ENCODE measurements at places on chromosomes 6 and 20.

DNA sequence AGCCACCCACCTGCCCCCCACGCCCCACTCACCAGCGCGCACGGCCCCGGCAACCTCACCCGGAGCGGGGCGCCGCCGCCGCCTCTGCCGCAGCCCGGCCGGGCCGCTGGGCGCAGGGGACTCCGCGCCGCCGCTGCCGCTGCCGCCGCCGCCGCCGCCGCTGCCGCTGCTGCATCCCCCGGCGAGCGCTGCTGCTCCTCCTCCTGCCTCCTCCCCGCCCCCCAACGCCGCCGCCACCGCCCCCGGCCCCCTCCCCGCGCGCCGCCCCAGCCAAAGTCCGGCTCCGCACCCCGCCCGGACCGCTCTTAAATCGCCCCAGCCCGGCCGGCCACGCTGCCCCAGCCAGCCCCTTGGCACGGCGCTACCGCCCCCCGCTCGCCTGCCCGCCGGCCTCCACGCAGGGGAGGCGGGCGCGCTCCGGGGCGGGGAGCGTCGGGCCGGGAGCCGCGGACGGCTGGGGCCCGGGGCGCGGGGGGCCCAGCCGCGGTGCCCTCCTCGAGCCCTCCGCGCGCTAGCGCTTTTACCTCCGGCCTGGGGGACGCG lies at the start of gene SULF2:
TSS of gene SULF2 (minus strand) at position 171 of the 543 bp plus-strand sequence. CDS start 28,118 bp downstream, outside the sequence.
- DNase-seq = no peak

GRCh38 chr6:104326173-104327001 lies 533.3 kb downstream of the HACE1 start:
- no peak for DNase-seq

DNA sequence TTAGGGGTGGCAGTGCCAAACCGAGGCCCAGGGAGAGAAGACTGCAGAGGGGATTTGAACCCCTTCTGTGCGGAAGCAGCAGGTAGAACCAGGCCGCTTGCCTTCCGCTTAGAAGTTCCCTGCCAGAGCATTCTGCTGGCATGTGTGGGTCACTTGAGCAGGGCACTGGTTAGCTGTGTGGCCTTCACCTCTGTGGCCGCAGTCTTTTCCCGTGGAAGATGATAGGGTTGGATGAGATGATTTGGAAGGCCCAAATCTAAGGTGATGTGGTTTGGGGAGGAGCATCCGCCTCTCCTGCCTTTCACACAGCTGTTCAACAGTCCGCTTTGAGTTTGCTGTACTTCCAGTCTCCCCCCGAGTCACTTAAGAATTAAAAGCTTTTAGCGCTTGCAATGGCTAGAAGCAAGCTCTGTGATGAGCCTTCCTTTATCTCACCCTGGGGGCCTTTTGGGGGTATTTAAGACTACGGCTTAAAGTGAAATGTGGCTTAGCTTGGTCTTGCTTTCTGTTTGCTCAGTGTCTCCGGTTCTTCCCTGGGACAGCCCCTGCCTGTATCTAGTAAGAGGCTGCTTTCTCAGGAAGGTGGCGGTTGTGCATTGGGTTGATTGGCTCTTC lies 743 bp downstream of the CMTR1 start:
- peak; percentile 67 for DNase-seq

- no peak for DNase-seq
Observed at GRCh38 chr6:51814418-51814817, 273.0 kb downstream of the PKHD1 start.

DNA sequence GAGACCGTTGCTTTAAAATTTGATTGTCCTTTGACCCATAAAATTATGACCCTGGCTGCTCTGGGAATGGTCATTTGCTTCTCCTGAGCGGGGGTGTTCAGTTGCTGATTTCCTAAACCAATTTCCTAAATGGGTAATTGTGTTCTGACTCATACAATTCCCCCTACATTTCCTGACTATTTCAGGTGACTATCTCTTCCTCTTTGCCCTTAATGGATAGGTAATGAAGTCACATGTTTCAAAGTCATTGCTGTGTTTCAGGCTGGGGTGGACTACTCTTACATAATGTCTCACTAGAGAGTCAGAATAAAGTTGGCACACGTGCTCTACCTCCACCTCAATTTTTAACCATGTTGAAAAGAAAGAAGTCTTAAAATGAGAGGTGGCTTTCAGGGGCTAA lies 109.8 kb downstream of the DOK5 start:
- DNase-seq = no peak

- no peak for DNase-seq
Observed at GRCh38 chr6:122246906-122247658, 152.4 kb upstream of the HSF2 start.

DNA sequence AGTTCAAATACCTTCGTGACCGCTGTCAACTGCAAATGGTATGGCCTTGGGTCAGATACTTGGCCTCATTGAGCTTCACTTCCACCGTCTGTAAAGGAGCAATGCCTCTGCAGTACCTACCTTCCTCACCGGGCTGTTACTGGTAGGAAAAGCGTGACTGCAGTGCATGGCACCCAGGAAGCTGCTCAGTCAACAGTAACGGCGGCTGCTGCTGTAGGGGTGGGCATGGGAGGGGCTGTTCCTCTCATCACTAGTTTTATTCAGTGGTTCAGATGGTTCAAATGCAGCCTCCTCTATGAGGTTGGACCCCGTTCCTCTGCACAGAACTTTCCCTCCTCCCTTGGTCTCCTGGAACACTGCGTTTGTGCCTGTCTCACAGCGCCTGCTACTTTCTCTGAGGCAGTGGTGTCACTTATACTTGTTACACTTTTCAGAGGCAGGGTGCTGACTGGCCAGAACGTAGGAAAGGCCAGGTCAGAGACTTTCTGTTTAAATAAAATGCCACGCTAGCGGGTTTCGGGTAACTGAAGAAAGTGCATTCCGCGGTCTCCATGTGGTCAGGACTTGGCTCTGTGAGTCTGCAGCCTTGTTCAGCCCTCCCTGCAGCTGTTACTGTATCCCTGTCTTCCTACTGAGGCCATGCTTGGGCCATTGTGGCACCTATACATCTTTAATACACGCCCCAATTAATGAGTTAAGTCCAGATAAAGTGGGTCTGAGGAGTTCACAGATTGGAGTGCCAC lies 279.6 kb downstream of the NRN1 start:
- no peak for DNase-seq

DNA sequence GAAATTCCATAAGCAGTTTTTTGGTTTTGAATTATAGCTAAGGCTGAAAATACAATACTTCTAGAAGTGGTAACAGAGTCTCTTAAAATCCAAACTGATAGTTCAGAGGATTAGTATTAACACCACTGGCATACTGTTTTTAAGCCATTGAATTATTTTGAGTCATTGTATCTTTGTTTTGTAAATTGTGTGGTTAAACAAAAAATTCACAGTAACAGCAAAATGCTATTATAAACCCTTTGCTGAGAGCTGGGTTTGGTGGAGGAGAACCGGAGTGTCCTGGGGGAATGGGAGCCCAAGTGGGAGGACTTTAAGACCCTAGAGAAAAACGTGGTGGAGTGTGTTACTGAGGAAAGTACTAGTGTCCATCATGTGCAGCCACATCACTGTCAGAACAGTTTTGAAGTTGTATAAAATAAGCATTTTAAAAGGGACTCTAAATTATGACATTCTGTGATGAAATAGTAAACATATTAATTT lies 125.1 kb downstream of the LRRC1 start:
- no peak for DNase-seq

DNA sequence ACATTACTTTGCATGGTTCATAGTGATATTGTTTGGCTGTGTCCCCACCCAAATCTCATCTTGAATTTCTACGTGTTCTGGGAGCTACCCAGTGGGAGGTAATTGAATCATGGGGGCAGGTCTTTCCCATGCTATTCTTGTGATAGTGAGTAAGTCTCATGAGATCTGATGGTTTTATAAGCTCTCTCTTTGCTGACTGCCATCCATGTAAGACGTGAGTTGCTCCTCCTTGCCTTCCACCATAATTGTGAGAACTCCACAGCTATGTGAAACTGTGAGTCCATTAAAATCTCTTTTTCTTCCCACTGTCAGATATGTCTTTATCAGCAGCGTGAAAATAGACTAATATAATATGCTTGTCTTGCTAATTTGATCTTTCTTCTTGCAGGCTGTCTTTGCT lies 200.4 kb upstream of the NOX3 start:
- DNase-seq = no peak

DNA sequence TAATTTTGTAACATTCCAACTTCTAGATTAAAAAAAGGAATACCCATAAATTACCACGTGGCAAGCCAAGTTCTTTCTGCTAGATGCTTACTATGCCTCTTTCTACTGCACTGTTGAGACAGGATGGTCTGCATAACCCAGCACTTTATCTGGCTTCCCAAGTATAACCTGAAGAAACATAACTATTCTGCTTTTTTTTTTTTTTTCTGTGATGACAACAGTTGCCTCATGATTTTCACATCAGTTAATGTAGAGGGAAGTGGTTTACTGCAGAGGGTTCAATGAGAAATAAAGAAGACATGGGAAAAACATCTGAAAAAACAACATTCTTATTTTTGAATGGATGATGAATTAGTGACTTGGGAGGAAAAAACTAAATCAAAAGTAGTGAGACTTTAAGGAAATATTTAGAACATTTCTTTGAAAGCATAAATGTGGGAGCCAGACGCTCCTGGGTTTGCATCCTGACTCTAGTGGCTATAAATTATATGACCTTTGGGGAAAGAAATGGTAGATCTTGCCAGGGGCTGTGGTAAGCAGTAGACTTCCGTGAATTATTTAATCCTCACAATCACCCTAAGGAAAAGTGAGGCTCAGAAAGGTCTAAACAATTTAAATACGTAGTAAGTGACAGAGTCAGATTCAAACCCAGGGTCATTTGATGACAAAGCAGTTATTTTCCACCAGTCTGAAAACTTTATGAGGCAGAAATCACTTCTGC lies 230.7 kb downstream of the PHACTR1 start:
- DNase-seq = no peak

- no peak for DNase-seq
Observed at GRCh38 chr6:44271914-44272313, 1.7 kb downstream of the TMEM151B start.

DNA sequence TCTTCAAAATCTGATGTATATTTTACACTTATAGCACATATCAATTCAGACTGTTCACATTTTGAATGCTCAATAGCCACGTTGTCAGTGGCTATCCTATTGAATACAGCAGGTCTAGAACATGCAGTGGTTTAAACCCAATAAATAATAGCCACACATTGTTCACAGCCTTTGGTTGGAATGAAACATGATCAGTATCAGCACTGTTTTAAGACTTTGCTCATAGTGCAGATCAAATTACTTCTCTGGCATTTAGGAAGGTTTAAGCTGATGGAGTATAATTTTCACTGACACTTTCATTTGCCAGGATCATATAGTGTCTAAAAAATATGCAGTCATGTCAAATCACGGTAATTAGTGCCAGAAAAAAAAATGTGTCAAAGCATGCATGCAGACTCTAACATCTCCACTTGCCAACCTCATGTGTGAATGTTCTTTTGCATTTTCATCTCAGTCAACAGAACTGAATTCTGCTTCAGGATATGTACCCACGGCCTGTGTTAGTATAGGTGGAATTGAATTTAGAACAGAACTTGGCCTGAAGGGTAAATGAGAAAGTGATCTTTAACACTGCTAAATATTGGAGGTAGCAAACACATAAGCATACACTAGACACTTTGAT lies 184.1 kb downstream of the SLC24A3 start:
- no peak for DNase-seq

- no peak for DNase-seq
Observed at GRCh38 chr6:72579865-72580264, 42.0 kb upstream of the KCNQ5 start.

GRCh38 chr6:164924674-164925073 lies 384.7 kb downstream of the C6orf118 start:
- DNase-seq = no peak

GRCh38 chr6:119172824-119173223 lies 94.4 kb upstream of the FAM184A start:
- DNase-seq = no peak

DNA sequence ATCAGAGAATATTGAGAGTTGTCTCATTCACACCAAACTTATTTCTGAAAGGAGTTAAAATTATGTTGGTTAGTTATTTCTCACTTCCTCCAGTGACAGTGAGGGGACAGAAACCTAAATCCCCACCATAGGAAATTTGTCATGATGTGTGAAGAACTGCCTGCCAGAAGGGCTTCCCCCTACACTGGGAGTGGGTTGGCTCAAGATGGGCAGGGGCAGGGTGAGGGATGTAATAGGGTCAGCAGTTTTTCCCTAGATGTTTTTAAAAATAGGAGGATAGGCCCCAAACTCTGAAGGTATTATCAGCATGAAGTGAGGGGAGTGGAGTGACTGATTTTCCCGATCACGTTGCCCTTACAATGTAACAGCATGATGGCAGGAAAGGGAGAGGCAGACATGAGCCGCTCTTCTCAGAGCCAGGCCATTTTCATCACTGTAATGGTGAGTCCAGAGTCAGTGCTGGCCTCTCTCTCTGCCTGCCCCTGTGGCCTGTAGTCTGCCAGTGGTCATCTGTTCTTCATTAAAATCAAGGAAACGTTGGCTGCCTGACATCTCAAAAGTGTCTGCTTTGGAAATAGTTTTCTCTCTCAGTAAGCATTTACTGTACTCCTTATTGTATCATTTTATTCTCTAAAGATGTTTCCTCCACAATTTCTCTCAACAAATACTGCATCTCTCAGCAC lies 59.8 kb upstream of the SYNJ2 start:
- DNase-seq = no peak

DNA sequence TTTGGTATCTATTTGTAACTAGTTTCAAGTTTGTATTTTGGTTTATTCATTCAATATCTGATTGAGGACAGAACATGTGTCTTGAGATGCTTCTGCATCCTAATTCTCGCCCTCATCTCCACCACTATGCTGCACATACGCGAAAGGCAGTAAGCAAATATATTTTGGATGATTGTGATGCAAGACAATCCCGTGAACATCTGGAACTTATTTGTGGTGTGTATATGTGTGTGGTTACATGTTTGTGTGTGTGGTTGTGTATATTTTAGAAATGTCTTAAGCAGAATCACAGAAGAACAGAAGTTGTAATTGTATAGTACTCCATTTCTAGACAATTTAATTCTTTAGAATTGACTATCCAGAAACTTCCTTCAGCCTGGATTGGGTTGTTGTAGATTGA lies 35.1 kb upstream of the RNF144B start:
- no peak for DNase-seq
